ENCODE measurements at places on chromosomes 12 and 14.

DNA sequence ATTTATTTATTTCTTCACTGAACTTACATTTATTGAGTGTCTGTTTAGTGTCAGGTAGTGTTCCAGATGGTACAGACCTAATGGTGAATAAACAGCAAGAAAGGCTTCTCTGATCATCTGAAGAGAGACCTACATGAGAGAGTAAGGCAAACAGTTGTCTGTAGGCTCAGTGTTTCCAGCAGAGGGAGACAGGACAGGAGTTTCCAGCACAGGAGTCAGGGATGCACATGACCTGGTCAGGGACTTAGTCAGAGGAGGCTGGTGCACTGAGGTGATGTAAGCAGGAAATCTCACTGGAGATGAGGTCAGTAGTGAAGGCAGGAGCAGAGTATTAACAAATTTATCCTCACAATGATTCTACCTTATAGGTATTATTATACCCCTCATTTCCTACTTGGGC lies 233.2 kb downstream of the MDGA2 start:
- no peak for DNase-seq

- no peak for DNase-seq
Measured at GRCh38 chr12:122876731-122877130, 19.2 kb downstream of the VPS37B start.

DNA sequence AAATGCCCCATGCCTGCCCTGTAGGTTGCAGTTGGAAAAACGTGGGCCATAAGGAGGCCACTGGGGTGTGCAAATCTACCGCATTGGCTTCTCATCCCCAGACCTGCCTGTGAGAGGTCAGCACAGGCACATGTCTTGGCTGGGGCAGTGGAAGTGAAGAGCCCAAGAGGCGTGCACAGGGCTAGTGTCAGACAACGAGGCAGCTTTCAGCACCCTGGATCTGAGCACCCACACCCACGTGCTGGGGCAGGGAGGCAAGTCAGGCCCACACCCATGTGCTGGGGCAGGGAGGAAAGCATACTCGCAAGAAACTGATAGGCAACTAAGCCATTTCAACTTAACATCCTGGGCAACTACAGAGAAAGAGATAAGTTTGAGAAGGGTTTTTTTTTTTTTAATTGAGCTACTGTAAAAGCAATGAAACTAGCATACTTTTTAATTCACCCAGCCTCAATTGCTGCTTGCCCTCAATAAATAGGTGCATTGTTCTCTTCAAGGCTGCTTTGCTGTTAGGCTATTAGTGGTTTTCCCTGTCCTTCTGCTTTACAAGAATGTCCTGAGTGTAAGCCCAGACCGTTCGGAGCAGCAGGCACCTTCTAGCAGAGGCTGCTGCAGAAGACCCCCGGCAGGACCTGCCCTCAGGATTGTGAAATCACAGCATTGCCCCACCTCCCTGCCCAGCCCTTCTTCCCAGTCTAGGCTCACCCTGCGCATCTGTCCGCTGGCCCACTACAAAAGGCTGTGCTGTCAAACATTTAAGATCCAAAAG lies 355.3 kb upstream of the FKBP4 start:
- DNase-seq = no peak

DNA sequence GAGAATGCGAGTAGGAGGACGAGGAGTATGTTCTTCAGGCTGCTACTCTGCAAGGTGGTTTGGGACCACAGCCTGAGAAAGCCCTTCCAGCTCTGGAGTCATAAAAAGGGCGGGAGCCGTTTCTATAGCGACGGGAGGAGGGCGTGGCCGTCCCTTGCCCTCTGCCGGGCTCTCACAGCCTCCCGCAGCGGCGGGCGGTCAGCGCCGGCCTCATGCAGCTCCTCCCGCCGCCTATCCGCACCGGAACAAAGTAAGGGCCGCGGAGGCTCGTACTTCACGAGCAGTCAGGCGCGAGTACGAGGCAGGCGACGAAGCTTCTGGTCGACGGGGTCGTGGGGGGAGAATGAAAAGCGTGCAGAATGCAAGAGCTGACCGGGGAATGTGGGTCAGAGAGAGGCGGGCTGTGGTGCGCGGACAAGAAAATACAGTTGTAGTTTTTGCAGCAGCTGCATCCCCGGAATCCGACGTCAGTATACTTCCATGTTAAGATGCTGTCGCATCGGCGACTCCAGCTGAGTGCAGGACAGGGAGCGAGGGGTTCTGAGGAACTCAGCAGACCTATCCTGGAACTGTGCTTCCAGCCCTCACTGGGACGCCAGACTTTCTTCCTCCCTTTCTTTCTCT lies at the start of gene DYRK4:
Gene DYRK4 (plus strand): TSS at position 175 of the 624 bp plus-strand sequence. CDS start 38 bp downstream, at position 213.
- no peak for DNase-seq

- DNase-seq = no peak
Measured at GRCh38 chr12:6605421-6606330, 1.5 kb downstream of the CHD4 start.

- DNase-seq = no peak
Measured at GRCh38 chr14:100135073-100135472, 24.4 kb downstream of the DEGS2 start.

DNA sequence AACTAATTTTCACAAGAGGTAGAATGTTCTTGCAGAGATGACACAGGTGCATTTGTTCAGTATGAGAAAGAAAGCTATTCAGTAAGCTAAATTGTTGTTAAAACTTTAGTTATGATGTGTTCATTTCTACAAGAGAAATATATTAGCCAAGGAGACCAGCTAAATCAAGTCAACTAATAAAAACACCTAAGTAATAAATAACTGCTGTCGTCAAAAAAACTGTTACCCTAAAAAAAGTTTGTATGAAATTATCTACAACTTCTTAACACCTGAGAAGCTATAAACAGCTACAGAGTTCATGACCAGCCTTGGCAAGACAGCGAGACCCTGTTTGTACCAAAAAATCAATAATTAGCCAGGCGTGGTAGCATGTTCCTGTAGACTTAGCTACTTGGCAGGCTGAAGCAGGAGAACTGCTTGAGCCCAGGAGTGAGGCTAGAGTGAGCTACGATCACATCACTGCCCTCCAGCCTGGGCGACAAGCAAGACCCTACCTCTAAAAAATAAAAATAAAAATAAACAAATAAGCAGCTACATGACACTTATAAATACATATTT lies 67.6 kb upstream of the AP4S1 start:
- no peak for DNase-seq

- no peak for DNase-seq
Measured at GRCh38 chr14:51442513-51443175, 202.6 kb downstream of the TMX1 start.

DNA sequence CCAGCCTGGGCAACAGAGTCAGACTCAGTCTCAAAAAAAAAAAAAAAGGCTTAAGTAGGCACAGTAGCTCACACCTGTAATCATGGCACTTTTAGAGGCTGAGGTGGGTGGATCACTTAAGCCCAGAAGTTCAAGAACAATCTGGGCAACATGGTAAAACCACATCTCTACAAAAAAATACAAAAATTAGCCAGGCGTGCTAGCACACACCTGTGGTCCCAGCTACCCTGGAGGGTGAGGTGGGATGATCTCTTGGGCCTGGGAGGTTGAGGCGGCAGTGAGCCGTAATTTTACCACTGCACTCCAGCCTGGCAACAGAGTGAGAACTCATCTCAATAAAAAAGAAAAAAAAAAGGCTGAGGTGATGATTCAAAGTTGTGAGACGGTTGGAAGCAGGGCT lies 9.1 kb upstream of the RESF1 start:
- no peak for DNase-seq

GRCh38 chr12:1593174-1594005 lies 991 bp downstream of the FBXL14 start:
- DNase-seq = peak; percentile 35

- no peak for DNase-seq
Measured at GRCh38 chr12:104175726-104176247, 37.8 kb upstream of the NFYB start.

DNA sequence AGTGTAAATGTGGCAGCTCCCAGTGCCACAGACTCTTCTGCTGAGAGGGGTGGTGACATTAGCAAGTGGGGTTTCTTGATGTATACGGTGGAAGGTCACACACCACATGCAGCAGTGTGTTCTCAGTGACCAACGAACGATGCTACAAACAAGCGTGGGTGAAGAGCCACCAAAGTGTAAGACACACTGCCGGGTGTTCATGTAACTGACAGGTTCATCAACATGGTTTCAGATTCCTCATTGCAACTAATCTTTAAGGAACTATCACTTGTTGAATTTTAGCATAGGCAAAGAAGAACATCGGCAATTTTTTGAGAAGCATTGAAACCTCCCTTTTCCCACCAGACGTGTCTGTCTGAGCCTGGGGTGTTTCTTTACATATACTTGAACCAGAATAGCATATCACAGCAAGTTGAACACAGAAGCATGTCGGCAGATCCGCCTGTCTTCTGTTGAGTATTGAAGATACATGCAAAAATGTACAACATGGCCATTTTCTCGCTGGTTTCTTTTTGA lies 58.8 kb downstream of the PPP2R5C start:
- no peak for DNase-seq

- DNase-seq = no peak
Measured at GRCh38 chr14:25017562-25017961, 32.4 kb downstream of the STXBP6 start.

DNA sequence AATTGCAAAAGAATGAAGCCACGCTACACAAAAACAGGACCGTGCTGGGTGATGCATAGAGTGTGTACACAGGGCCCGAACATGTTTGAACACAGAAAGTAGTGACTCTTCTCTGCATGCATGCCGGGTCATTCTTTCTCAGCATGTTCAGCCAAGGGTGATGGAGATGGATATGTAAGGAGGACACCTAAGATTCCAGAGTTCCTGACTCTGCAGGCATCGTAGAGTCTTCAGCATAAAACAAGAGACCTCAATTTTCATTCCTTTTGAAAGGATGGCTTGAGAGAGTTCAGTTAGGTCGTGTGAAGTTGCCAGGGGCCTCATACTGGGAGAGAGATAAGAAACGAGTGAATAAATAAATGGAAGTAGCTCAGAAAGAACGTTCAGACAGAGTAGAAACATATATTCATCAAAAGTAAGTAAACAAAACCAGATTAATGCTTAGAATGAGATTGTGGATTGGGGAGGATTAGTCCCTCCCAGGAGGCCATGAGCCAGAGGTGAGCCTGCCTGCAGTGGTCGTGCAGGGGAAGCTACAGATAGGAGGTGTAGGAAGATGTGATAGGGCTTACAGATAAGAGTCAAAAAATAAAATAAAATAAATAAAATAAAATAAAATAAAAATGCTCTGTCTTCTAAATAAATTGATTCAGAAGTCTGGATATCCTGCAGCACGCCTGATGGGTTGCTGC lies 27.6 kb upstream of the SEL1L start:
- DNase-seq = no peak
